ENCODE measurements at places on chromosomes 5 and 9.

DNA sequence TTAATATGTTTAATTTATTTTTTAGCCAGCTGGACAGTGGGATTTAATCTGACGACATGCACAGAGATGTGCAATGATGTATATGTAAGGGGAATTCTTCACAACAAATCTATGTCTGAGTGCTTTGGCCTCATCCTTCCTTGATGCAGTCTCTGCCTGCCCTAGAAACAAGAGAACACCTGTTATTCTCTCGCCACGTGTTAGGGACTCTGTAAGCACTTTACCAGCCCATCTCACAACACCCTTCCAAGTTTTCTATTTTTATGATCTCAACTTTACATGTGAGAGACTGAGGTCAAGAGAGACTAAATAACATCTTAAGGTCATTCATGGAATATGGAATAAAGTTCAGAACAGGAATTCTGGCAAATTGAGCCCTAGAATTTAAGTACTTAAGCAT, 123.0 kb upstream of the GAS1 start:
- no peak for DNase-seq

- DNase-seq: no peak
Observed at GRCh38 chr5:3377831-3378230, 217.8 kb upstream of the IRX1 start.

DNA sequence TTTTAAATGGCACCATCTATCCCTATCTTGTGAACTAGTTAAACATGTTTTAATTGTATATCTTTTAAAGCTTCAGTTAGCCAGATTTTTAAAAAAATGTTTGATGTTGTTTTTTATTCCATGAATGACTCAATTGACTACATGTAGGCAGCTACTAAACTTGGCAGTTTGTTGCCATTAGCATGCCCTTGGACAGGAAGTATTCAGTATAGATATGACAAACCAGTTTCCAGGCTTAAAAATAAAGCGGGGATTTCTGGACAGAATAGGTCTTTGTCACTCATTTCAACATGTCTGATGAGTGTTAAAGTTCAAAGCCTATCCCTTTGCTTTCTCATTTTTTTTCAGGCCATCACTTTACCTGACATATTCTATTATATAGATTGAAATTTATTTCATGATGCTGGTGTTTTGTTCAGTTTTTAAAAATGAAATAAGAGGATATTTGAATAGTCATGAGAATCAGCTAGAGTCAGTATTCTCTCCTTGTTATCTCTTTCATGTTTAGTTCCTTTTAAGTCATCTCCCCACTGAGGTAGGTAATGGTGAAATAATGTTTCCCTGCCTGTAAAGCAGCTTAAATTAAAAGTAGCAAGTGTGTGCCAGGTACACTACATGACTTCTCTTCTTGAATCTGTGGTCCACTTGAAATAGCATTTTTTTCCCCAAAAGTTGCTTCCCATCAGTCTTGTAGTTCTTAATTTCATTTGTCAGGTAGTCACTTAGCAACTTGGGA, 11.9 kb downstream of the TNFAIP8 start:
- no peak for DNase-seq

DNA sequence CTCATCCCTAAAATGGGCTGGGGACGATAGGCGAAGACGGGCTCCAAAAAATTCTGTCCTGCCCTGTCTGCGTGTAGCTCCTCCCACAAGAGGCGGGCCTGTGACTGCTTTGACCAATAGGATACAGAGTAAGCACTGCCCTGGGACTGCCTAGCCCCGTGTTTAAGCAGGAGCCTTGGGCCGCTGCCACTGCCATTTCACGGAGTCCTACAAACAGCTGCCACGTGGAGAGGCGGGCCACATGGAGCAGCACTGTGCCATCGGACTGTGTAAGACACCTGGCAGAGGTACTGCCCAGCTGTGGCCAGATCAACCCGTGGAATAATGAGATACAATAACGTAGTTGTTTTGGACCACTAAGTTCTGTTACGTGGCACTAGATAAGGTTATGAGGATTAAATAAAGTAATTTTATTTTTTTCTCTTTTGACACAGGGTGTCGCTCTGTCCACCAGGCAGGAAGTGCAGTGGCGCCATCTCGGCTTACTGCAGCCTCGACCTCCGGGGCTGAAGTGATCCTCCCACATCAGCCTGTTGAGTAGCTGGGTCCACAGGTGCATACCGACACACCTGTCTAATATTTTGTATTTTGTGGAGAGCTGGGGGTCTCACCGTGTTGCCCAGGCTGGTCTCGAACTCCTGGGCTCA, 87.2 kb downstream of the LMNB1 start:
- peak; percentile 17 for DNase-seq

DNA sequence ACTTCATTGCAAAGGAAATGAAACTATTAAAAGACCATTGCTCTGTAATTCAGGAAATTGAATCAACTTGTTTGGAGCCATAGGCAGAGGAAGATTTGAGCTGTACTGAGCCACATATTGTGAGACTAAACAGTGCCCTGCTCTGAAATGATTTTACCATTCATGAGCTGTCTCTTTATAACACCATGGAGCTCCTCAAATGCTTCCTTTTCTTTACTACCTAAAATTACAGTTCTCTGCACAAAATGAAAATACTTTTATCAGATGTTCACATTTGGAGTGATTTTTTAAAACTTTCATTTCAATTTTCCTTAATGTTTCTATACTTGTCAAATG, 97.9 kb downstream of the NLN start:
- no peak for DNase-seq

DNA sequence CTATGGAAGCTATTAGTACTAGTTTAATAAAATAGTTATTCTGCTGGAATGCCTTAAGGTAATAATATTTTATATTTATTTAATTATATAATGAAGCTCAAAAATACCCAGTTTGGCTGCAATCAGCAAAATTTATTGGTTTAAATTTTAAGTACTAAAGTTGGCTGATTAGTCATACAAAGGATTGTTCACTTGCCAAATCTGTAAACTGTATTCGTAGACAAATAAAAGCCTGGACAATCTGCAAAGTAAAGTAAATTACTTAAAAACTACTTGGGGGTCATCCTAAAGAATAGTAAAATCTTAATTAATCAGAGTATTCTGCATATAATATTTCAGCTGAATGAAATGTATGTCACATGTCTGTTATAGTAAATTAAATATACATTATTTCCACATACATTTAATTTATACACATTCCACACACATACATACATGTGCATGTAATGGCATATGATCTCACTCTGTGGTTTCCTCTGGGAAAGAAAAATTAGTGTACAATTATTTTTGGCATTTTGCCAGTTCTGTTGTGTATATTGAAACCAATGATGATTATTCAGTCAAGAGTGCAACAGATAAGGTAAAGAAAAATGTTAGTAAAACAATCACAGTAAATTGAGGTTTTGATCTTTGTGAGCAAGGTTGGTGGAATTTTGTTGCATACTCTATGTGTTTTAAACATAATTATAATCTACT, 455.9 kb downstream of the CDH9 start:
- no peak for DNase-seq

DNA sequence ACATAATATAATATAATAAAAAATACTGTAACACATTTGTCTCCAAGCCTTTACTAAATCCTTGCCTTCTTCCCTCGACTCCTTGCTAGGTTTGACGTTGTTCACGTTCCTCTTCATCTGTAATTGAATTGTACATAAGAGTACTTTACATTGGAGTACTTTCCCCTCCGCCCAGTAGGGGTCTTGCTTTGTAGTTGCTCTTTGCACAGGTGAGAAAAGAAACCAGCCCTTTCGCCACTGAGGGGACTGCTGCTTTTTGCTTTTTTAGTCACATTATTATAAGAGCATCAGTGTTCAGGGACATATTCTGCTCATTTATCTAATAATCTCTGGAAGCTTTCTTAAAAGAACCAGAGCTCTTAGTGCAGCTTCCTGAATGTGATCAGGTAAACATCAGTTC, 115.0 kb downstream of the CETN3 start:
- no peak for DNase-seq

DNA sequence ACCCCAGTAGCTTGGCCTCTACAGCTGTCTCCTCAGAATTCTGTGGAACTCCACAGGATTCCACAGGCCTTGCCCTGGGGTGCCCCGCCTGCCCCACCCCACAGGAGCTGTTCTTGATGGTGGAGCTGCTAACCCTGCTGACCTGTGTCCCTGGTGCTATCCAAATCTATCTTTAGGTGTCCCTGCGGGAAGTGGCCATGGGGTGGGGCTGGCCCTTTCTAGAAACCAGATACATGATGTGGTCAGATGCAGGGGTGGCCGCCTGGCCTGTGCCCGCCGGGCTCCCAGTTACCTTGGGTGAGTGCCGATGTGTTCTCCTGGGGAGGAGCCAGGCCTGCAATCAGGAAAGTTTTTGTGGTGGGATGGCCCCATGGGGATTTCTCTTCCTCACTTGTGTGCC, 34.2 kb downstream of the WNK2 start:
- no peak for DNase-seq

DNA sequence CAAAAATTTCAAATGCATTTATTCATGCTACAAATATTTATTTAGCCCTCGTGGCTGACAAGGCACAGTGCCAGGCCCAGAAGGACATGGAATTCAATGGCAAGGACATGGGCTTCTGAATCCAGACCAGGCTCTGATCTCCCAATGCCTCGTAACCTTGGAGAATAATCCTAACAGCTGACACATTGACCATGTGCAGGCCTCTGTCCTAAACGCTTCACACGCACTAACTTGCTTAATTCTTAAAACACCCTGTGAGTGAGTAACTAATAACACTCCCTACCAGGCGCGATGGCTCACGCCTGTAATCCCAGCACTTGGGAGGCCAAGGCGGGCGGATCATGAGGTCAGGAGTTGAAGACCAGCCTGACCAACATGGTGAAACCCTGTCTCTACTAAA, 33.2 kb downstream of the MYO10 start:
- no peak for DNase-seq

DNA sequence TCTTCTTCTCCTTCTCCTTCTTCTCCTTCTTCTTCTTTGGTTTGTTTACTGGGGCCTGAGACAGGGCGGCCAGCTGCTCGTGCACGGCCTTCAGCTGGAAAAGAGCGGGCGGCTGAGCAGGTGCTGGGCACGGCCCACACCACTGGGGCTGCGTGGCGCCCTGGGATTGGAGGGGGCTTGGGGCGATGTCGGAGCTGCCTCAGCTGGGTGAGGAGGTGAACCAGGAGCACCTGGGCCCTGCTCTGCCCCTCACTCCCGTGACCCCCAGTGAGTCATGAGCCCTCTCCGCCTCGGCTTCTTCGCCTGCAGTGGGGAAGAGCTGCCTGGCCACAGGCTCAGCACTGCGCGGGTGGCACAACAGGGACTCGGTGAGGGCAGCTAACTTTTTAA, 14.9 kb downstream of the BRD3OS start:
- DNase-seq: no peak

DNA sequence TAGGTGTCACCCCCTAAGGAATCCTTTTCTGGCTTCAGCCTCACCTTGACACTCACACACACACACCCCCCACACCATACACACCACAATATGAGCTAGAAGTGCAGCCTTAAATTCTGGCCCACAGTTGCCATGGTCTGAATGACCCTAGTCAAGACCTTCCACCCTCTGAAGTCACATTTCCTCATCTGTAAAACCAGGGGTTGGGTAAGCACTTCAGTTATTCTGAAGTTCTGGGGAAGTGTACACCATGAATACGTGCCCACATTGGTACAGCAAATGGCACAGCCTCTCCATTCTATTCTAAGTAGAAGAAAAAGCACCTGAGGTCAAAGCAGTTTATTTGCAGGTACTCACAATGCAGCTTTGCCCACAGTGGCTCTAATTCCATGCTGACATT, 372.8 kb upstream of the KLF4 start:
- no peak for DNase-seq

DNA sequence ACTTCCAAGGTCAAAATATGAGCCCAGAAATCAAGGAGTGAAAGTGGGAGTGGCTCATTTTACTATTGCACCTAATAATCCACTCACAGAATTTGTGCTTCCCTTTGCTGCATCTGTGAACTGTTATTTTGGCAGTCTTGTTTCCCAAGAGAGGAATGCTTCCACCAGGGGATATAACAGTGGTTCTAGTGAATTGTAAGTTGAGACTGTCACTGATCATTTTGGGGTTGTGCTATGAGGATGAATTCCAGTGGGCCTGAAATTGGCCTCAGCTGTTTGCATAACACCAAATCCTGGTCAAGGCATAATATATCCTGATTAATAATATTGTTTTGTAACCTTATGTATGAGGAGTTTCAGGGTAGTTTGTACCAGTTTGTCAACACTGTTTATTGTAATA, 14.4 kb downstream of the FAM200C start:
- DNase-seq: no peak

DNA sequence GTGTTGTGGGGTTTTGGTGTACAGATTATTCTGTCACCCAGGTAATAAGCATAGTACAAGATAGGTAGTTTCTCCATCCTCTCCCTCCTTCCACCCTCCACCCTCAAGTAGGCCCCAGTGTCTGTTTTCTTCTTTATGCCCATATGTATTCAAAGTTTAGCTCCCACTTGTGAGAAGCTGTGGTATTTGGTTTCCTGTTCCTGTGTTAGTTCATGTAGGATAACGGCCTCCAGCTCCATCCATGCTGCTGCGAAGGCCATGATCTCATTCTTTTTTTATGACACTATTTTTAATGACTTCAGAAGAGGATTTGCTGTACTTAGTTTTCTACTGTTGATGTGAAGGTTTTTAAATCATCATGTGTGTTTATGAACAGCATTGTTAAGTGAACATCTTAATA, 11.9 kb downstream of the CCDC180 start:
- DNase-seq: no peak

All from activated CD4-positive, alpha-beta T cell treated with anti-CD3 and anti-CD28 coated beads for 48 hours (primary cell).